ENCODE measurements at places on chromosomes 16 and 17.

- H3K4me3 ChIP-seq, result no peak overlapping the region
- DNase-seq, result no peak
- H3K4me1 ChIP-seq, result peaks cover 10% of the 10 kb centered on the region
- no peak overlapping the region for H3K27ac ChIP-seq
- no peaks in the 10 kb centered on the region for H3K27me3 ChIP-seq
Observed at GRCh38 chr17:30251931-30252330, 16.4 kb upstream of the SLC6A4 start.

GRCh38 chr16:70380248-70380918, 33.7 kb downstream of the DDX19A start:
- H3K36me3 ChIP-seq, result peaks cover 10% of the 10 kb centered on the region
- DNase-seq, result peak; percentile 97
- H3K4me1 ChIP-seq, result peaks cover 8% of the 10 kb centered on the region
- H3K4me3 ChIP-seq, result peak overlapping the region; percentile 92

DNA sequence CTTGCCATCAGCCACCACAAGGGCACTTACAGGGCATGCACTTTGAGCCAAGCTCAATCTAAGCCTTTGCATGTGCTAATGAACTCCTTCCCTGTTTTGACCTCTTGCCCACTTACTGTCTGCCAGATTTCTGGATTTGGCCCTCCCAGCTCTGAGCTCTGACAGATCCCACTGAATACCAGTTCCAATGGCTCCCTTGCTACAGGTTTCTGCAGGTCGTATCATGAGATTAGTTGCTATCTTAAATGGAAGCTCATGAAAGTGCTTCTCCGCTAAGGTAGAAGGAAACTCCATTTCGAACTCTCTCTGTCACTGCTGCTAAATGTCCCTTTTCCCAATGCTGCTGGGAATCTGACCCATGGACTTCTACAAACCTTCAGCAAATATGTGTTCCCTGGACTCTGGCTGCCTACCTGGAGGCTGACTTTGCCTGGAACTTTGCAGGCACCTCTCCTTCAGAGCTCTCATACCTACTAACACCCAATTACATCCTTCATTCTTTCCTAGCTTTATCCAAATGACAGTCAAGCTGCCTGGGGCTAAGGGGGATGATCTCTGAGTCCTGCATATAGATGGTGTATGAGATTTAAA, 23.5 kb upstream of the TOB1 start:
- H3K27me3 ChIP-seq, result no peaks in the 10 kb centered on the region
- H3K36me3 ChIP-seq, result no peaks in the 10 kb centered on the region
- H3K27ac ChIP-seq, result no peak overlapping the region
- H3K4me3 ChIP-seq, result no peak overlapping the region

- H3K36me3 ChIP-seq, result no peaks in the 10 kb centered on the region
- H3K27me3 ChIP-seq, result no peaks in the 10 kb centered on the region
- peak; percentile 25 for DNase-seq
- no peaks in the 10 kb centered on the region for H3K4me1 ChIP-seq
- peak overlapping the region; percentile 87 for H3K4me3 ChIP-seq
Observed at GRCh38 chr16:14071576-14072271, 605 bp downstream of the MRTFB start.

DNA sequence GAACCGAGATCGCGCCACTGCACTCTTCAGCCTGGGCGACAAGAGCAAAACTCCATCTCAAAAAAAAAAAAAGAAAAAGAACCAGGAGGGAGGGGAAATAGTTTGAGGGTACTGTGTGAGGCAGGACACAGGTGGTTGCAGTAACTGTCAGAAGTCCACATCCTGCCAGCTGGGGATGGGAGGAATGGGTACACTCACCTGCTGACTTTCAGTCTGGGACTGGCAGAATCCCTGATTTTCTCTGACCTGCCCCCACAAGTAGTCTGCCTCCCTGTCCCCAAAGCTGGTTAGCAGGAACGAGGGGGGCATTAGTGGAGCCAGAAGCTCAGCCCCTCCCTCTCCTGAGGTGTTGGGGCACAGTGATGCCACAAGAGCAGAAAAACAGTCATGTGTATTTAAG, 7.1 kb upstream of the ARL5C start:
- no peak for DNase-seq
- no peak overlapping the region for H3K27ac ChIP-seq
- no peaks in the 10 kb centered on the region for H3K4me1 ChIP-seq
- no peak overlapping the region for H3K4me3 ChIP-seq
- no peaks in the 10 kb centered on the region for H3K27me3 ChIP-seq

DNA sequence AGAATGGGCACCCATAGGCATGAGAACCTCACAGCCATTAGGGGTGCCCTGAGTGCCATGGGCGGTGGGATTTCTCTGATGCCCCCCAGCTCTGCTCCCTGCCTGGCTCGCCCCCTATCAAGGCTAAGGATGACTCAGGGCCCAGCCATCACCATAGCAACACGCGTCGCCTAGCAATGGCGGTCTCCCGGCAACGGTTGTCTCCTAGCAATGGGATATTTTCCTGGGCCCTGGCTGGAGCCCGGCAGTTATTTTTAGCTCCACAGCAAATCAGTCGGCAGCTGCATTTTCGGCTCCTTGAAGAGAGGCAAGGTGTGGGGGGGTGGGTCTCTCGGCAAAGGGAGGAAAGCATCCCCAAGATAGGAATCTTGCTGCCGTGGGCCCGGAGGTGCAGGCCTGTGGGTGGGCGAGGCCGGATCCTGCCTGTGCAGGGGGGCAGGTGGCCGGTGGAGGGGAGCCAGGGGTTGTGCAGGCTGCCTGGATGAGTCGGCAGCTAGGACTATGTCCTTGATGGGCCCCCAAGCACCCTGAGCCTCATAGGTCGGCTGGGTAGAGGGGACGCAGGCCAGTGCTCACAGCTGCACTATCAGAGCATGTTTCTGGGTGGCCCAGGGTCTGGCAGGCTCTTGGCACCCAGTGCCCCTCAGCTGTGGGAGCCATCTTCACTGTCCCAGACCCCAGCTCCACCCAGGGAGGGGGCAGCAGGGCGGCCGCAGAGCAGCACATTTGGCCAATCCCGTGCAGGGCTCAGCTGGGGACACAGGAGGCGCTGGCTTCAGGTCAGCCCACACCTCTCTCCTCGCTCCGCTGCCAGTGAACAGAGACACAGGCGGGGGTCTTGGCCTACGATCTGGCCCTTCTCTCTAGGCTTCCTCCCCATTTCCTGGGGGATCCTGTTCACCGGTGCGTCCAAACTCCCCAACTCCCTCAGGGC, 4.2 kb upstream of the FBXL16 start:
- peaks cover 19% of the 10 kb centered on the region for H3K27me3 ChIP-seq
- no peak overlapping the region for H3K27ac ChIP-seq
- H3K4me3 ChIP-seq, result no peak overlapping the region
- no peaks in the 10 kb centered on the region for H3K36me3 ChIP-seq

- peaks cover 1% of the 10 kb centered on the region for H3K36me3 ChIP-seq
- DNase-seq, result no peak
- H3K27me3 ChIP-seq, result no peaks in the 10 kb centered on the region
- H3K27ac ChIP-seq, result no peak overlapping the region
- peaks cover 5% of the 10 kb centered on the region for H3K4me1 ChIP-seq
- H3K4me3 ChIP-seq, result peak overlapping the region; percentile 99
Observed at GRCh38 chr17:59219992-59220327, 351 bp upstream of the GDPD1 start.

GRCh38 chr17:66959641-66960375, 4.7 kb upstream of the CACNG4 start:
- H3K27me3 ChIP-seq, result peaks cover 52% of the 10 kb centered on the region
- DNase-seq, result no peak
- H3K4me1 ChIP-seq, result no peaks in the 10 kb centered on the region

DNA sequence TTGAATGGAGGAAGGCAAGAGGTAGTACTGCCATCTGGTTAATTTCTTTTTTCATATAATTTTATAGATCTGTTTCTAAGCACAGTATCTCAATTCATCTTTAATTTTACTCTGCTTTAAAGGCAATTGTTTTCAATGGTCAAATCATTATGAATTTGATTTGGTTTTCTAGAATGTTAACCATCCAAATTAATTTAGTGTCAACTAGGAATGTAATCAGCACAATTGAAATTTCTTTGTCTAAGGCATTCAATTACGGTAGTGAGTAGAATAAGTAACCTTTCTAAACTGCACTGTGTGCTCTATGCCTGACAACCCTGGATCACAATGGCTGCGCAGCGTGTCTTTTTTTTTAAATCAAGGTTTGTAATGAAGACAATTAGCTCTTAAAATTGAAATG, 44.3 kb downstream of the CACNG1 start:
- H3K27me3 ChIP-seq, result no peaks in the 10 kb centered on the region
- no peak for DNase-seq
- peaks cover 8% of the 10 kb centered on the region for H3K36me3 ChIP-seq
- H3K4me1 ChIP-seq, result no peaks in the 10 kb centered on the region
- no peak overlapping the region for H3K27ac ChIP-seq

- no peak overlapping the region for H3K27ac ChIP-seq
- H3K4me3 ChIP-seq, result no peak overlapping the region
- H3K27me3 ChIP-seq, result no peaks in the 10 kb centered on the region
- DNase-seq, result no peak
- H3K36me3 ChIP-seq, result no peaks in the 10 kb centered on the region
Observed at GRCh38 chr16:4976611-4977145, 18.5 kb downstream of the SEC14L5 start.

- H3K27ac ChIP-seq, result no peak overlapping the region
- DNase-seq, result peak; percentile 5
- H3K36me3 ChIP-seq, result no peaks in the 10 kb centered on the region
- no peak overlapping the region for H3K4me3 ChIP-seq
- H3K27me3 ChIP-seq, result no peaks in the 10 kb centered on the region
- no peaks in the 10 kb centered on the region for H3K4me1 ChIP-seq
Observed at GRCh38 chr17:10807704-10808128, 3.8 kb upstream of the TMEM238L start.

DNA sequence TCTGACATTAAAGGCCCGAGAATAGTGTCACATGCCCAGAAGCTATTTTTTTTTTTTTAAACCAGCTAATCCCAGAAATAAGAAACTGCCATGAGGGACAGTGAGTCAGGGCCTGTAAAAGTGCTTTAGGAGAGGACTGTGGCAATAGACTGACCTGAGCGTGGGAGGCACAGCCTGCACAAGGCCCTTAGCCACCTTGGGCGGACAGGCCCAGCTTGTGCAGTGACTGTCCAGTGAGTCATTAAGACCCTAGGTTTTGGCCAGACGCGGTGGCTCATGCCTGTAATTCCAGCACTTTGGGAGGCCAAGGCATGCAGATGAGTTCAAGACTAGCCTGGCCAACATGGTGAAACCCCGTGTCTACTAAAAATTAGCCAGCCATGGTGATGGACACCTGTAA, 343.0 kb upstream of the ZFHX3 start:
- H3K4me3 ChIP-seq, result no peak overlapping the region
- no peaks in the 10 kb centered on the region for H3K27me3 ChIP-seq
- peak; percentile 72 for DNase-seq
- no peaks in the 10 kb centered on the region for H3K36me3 ChIP-seq

- no peaks in the 10 kb centered on the region for H3K4me1 ChIP-seq
- H3K4me3 ChIP-seq, result peak overlapping the region; percentile 27
- H3K27ac ChIP-seq, result no peak overlapping the region
- H3K36me3 ChIP-seq, result no peaks in the 10 kb centered on the region
- H3K27me3 ChIP-seq, result peaks cover 50% of the 10 kb centered on the region
Observed at GRCh38 chr17:74919440-74920305, 3.4 kb downstream of the USH1G start.

GRCh38 chr16:4663777-4664465, 29.4 kb upstream of the NUDT16L1 start:
- H3K36me3 ChIP-seq, result peaks cover 9% of the 10 kb centered on the region
- H3K27me3 ChIP-seq, result no peaks in the 10 kb centered on the region
- DNase-seq, result no peak
- no peak overlapping the region for H3K4me3 ChIP-seq
- H3K27ac ChIP-seq, result no peak overlapping the region
- H3K4me1 ChIP-seq, result no peaks in the 10 kb centered on the region

- no peaks in the 10 kb centered on the region for H3K4me1 ChIP-seq
- DNase-seq, result peak; percentile 66
- no peaks in the 10 kb centered on the region for H3K36me3 ChIP-seq
- no peaks in the 10 kb centered on the region for H3K27me3 ChIP-seq
- no peak overlapping the region for H3K4me3 ChIP-seq
Observed at GRCh38 chr17:58120195-58120822, 27.9 kb upstream of the OR4D1 start.

GRCh38 chr17:17990282-17990681, 17.6 kb downstream of the DRC3 start:
- no peaks in the 10 kb centered on the region for H3K27me3 ChIP-seq
- no peaks in the 10 kb centered on the region for H3K36me3 ChIP-seq
- no peak overlapping the region for H3K4me3 ChIP-seq
- H3K4me1 ChIP-seq, result peaks cover 18% of the 10 kb centered on the region

- no peak for DNase-seq
- no peaks in the 10 kb centered on the region for H3K4me1 ChIP-seq
- H3K4me3 ChIP-seq, result peak overlapping the region; percentile 91
- no peaks in the 10 kb centered on the region for H3K36me3 ChIP-seq
- H3K27me3 ChIP-seq, result no peaks in the 10 kb centered on the region
Observed at GRCh38 chr17:42193216-42193968, 902 bp downstream of the GHDC start.

DNA sequence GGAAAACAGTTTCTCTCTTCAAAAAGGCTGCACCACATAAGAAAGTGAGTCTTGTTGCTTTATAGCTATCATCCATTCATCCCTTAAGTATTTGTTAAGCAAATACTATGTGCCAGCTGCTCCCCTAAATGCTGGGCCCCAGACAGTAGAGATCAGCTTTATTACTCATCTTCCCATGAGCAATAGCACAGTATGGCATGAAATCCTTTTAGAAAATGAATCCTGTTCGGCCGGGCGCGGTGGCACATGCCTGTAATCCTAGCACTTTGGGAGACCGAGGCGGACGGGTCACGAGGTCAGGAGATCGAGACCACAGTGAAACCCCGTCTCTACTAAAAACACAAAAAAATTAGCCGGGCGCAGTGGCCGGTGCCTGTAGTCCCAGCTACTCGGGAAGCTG, 99.5 kb downstream of the MYO1D start:
- peaks cover 7% of the 10 kb centered on the region for H3K36me3 ChIP-seq
- peaks cover 12% of the 10 kb centered on the region for H3K4me1 ChIP-seq
- peak; percentile 78 for DNase-seq
- peak overlapping the region; percentile 31 for H3K27ac ChIP-seq
- H3K27me3 ChIP-seq, result no peaks in the 10 kb centered on the region

GRCh38 chr17:56113486-56113885, 39.8 kb upstream of the ANKFN1 start:
- H3K27me3 ChIP-seq, result peaks cover 18% of the 10 kb centered on the region
- H3K27ac ChIP-seq, result no peak overlapping the region
- DNase-seq, result no peak
- H3K4me3 ChIP-seq, result no peak overlapping the region

DNA sequence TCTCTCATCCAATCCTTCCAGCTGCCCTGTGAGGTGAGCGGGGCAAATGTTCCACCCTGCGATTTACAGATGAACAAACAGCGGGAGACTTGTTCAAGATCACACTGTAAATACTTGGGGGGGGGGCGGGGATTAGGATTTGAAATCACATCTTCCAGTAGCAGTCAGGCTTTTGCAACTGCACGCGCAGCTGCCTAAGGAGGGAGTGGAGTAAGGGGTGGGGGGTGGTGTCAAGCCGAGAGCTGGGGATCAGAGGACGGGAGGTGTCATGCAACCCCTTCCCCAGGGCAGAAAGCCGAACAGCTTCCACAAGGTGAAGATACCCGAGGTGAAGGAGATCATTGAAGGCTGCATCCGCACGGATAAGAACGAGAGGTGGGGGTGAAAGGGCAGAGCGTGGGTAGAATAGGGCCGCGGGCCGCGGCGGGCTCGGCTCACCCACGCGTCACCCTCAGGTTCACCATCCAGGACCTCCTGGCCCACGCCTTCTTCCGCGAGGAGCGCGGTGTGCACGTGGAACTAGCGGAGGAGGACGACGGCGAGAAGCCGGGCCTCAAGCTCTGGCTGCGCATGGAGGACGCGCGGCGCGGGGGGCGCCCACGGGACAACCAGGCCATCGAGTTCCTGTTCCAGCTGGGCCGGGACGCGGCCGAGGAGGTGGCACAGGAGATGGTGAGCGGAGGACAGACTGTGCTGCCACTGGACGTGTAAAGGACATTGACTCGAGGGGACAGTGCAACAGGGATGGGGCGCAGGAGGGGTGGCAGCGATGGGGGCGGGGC, 4.6 kb downstream of the WNK4 start:
- H3K27me3 ChIP-seq, result no peaks in the 10 kb centered on the region
- no peak overlapping the region for H3K4me3 ChIP-seq
- peaks cover 20% of the 10 kb centered on the region for H3K4me1 ChIP-seq
- peaks cover 4% of the 10 kb centered on the region for H3K36me3 ChIP-seq
- no peak overlapping the region for H3K27ac ChIP-seq

Data from GM23248 (cell line).